ENCODE measurements at places on chromosomes 11 and 22.

GRCh38 chr22:29302681-29303465 lies 3.6 kb upstream of the GAS2L1 start:
- DNase-seq = no peak

DNA sequence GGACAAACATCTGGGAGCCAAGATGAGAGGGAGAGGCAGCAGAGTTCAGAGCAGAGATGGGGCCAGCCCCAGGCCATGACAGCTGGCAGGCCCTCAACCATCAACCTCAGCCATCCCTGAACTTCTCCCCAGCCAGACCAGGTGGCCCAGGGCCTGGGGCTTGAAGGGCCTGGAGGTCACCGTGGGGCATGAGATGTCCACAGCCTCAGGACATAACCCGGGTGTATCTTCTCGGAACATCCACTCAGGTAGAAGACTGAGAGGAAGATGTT lies 12.4 kb upstream of the SLC39A13 start:
- DNase-seq = no peak

GRCh38 chr11:128451652-128452470 lies 135.5 kb downstream of the ETS1 start:
- DNase-seq = no peak

DNA sequence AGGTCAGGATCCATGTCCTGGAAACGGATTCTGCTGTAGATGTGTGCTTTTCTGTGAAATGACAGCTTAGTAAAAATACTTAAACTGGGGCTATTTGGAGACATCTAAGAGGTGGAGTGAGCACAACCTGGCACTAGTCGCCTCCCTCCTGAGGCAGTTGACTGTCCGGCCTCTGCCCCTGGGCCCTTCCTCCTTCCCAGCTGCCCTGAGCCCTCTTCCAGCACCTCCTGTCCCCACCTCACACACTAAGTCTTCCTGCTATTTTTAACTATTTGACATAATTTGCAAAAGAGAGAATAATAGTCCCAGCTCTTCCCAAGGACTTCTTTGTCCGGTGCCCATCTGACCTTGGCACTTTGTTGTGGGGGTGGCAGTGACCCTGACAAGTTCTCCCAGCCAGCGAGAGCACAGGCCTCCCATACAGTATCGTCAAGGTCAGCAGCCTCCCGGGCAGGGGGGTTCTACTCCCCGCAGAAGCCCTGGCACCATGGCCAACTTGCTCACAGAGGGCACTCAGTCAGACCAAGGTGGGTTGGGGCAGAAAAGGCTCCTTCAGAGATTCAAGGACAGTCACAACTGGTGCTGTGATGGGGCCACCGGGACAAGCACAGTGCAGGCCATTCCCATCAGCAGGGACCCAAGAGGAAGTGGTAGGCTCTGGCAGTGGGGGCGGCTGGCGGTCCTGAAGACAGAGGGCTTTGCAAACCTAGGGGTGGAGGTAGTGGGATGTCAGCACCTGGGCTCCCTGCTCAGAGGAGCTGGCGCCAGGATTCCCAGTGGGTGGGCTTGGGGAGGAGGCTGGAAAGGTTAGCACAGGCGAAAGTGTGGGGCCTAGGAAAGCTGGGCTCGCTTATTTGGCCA lies 5.5 kb upstream of the NEAT1 start:
- DNase-seq = peak; percentile 57

GRCh38 chr11:64801158-64801464 lies 1.9 kb downstream of the MAP4K2 start:
- no peak for DNase-seq

DNA sequence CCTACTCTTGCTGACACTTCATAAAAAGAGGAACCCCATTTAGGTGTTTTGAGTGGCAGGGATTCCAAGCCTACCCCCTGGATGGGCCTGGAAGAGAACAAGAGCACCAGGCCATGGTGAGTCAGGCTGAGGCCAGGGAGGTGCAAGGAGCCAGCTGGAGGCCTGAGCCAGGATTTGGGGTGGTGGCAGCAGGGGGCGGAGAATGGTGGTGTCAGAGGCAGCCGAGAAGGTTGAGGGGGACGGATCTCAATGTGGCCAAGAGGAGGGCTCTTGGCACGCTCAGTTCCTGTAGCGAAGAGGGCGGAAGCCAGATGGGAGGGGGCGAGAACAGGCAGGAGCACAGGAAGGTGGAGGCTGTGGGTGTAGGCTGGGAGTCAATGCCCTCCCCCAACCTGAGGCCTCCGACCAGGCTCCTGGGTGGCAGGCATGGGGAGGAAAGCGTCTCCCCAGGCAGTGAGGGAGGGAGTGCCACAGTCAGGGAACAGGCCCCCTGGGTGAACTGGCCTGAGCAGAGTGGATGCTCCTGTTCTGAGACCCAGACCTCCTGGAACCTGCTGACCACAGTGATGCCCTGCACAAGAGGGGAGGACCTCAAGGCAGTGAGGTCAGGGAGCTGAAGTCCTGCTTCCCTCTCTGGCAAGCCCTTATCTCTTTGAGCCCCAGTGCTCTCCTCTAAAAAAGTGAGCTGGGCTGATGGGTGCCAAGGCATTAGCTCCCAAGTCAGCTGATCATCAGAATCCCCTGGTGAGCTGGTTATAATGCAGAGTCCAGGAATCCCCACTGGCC lies 13.9 kb downstream of the RTN4RL2 start:
- peak; percentile 61 for DNase-seq
